Activated CD4-positive, alpha-beta T cell treated with anti-CD3 and anti-CD28 coated beads, Interleukin-2, amount 50 U/mL, for 24 hours (primary cell): ENCODE measurements at places on chromosomes 13 and 19.

GRCh38 chr19:33052352-33052972, 12.2 kb downstream of the RHPN2 start:
- DNase-seq = no peak

GRCh38 chr13:77351315-77351714, 24.4 kb upstream of the MYCBP2 start:
- DNase-seq = no peak

- DNase-seq = no peak
These were observed 157.9 kb upstream of the FREM2 start for GRCh38 chr13:38528986-38529385.

DNA sequence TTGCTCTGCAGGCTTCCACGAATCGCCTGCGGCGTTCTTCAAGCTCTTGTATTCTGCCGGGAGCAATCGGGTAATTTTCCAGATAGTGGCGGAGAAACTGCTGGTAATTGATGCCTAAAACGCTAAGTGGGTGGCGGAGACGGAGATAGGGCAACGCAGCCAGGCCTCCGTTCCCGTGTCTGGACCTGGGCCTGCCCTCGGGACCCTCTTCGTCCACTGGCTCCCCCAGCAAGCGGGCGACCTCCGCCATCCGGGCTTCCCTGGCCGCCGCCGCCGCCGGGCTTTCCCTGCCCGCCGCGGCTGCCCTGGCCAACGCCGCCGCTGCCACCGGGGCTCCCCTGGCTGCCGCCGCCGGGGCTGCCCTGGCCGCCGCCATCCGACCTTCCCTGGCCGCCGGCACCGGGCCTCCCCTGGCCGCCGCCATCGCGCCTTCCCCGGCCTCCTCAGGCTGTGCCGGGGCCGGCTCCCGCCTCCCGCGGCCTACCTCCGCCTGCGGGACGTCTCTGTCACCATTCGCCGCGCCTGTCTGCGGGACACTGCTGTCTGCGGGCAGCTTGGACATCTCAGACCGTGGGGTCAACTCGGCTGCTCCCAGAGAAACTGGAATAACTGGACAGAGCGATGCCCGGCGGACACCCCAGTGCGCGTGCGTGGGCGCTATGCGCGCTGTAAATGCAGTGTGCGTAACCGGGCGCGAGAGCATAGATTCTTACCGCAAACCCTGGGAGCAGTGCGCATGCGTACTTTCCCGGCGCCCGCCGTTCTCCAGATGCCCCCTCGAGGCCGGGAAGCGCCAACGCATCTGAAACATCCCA, at the start of gene EID2:
Gene EID2 (minus strand): TSS at position 644 of the 815 bp plus-strand sequence. CDS start 82 bp downstream, at position 562.
- peak; percentile 92 for DNase-seq

- DNase-seq = no peak
These were observed 15.3 kb upstream of the CDC16 start for GRCh38 chr13:114219392-114219791.

GRCh38 chr13:98954313-98954712, 23.6 kb downstream of the DOCK9 start:
- DNase-seq = no peak

DNA sequence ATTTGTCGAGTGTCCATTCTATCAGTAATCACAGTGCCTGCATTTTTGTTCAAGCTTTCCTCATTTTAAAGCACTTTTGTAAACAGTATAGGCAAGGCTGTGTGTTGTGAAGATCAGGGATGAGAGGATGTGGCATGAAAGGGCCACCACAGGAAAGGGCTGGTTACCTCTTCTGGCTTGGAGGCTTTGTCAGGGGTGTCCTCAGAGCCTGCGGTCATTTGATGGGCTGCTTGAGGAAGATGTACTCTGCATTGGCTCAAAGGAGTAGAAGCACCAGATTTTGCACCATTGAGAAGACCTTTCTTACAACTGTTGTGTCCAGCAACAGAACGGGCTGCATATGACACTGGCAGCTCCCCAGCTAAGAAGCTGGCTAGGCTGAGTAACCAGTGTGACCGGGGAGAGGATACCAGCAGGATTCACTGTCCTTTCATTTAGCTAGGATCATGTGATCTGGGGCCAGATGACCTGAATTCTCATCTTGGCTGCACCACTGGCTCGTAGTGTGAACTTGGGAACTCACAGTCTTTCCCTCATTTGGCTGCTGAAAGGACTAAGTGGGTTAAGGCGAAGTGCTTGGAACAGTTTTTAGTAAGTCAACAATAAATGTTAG, 380.2 kb downstream of the FGF9 start:
- DNase-seq = no peak
